ENCODE measurements at places on chromosomes 2 and 18.

DNA sequence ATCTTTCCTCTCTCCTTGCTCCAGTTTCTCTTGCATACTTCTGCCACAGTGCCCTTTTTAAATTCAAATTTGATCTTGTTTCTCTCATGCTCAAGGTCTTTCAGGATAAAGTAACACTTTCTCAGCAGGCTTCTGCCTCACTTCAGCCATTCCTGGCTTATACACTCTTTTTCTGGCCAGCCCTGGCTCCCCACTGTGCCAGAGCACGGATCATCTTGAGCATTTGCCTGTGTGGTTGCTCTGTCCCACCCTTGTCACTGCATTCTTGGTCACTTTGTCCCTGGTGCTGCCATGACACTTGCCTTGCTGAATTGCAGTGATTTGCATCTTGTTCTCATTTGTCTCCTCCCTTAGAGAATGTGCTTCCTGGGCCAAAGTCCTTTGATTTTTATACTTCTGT is 634.3 kb downstream of the TMEM182 start:
- DNase-seq = no peak

GRCh38 chr2:171524018-171524401 is 1.7 kb downstream of the CYBRD1 start:
- no peak for DNase-seq

- DNase-seq = no peak
These were observed 387.3 kb downstream of the CLIP4 start for GRCh38 chr2:29502460-29502911.

- DNase-seq = no peak
These were observed 38.3 kb upstream of the PTPN4 start for GRCh38 chr2:119721462-119721861.

DNA sequence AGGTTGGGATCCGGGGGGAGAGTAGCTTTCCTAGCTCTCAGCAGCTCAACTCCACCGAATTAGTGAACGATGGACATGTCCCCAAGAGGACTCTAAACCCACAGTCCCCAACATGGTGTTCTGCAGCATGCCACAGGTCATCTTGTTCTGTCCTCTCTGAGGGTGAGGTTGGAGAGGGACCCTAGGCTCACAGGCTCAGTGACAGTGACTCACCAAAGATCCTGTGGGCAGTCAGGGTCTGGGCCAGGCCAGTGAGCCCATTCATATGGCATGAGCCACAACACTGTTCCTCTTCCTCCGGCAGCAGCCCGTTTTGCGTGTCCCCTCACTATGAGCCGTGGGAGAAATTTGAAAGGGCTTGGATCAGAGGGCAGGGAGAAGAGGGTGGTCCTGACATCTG is 2.8 kb upstream of the SLC20A1 start:
- no peak for DNase-seq

Data from CD4-positive, alpha-beta T cell treated with Interleukin-10 for 1 hour (primary cell).